ENCODE measurements at places on chromosomes 1 and 21.

- no peak for DNase-seq
Measured at GRCh38 chr21:26281506-26281905, 110.9 kb upstream of the APP start.

DNA sequence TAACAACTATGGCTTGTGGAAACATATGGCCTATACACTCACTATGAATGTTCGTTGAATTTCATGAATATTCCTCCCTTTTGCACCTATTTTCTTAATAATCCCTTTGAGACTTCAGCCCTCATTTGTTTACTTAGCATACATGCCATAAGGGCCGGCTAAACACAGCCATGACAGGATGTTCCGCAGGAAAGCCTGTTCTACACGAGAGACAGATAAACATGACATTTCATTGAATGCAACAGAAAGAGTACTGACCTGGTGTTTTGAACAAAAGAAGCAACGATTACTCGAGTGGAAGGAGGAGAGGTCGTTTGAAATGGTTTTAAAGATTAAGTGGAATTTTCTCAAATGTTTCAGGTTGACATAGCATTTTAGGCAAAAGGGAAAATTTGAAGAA, 459.5 kb upstream of the CXADR start:
- DNase-seq = no peak

GRCh38 chr1:94100129-94100784, 20.7 kb downstream of the ABCA4 start:
- DNase-seq = no peak

DNA sequence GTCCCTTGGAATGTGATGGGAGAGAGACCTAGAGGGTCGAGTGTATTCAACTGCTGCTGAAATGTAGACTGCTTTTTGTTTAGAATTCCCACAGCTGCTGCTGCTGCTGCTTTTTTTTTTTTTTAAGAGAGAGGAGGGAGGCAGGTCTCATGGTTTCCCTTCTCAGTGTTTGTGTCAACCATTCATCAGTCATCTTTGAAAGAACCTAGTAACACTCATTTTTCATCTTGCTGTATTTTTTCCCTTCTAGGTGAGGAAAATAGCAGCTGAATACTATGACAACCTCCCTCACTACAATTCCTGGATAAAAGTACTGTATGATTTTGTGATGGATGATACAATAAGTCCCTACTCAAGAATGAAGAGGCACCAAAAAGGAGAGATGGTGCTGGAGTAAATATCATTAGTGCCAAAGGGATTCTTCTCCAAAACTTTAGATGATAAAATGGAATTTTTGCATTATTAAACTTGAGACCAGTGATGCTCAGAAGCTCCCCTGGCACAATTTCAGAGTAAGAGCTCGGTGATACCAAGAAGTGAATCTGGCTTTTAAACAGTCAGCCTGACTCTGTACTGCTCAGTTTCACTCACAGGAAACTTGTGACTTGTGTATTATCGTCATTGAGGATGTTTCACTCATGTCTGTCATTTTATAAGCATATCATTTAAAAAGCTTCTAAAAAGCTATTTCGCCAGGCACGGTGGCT, 9.2 kb downstream of the DEGS1 start:
- DNase-seq = no peak

DNA sequence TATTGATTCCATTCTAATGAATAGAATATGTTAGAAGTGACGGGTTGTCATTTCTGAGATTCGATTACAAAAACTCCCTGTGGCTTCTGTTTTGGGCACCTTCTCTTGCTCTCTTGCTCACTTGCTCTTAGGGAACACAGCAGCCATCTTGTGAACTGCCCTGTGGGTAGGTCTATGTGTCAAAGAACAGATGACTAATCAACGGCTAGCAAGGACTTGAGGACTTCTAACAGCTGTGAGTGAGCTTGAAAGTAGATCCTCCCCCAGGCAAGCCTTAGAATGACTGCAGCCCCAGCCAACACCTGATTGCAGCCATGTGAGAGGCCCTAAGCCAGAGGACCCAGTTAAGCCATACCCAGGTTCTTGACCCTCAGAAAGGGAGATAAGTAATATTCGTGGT, 49.3 kb downstream of the AZIN2 start:
- no peak for DNase-seq

DNA sequence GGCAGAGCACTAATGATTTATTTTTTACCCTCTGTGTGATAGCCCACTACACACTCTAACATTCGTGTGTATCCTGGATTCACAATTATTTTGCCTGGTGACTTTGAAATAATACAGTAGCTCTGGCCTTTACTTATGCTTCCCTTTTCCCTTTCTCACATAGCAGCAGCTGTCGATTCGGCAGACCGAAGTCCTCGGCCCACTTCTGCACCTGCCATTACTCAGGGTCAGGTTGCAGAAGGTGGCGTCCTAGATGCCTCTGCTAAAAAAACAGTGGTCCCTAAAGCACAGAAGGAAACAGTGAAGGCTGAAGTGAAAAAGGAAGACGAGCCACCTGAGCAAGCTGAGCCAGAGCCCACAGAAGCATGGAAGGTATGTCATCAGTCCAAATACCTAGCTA, 70.8 kb downstream of the TMEM200B start:
- no peak for DNase-seq

- no peak for DNase-seq
Measured at GRCh38 chr21:42269386-42269785, 45.8 kb downstream of the TFF3 start.

DNA sequence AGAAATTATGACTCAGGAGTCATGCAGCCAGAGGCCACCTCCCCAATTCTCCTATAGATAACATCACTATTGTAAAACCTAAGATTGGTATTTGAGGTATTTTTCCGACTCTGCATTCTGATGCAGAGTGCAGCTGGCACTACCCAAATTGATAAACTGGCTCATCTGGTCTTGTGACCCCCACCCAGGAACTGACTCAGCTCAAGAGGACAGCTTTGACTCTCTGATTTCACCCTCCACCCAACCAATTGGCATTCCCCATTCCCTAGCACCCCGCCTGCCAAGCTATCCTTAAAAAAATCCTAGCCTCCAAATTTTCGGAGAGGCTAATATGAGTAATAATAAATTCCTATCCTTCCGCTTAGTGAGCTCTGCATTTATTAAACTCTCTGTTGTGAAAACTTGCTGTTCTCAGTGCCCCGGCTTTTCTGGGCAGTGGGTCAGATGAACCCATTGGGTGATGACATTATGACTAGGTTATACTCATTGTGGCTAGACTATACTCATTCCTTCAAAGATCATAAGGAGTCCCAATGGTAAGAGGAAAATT, 39.4 kb upstream of the EPS15 start:
- no peak for DNase-seq

- no peak for DNase-seq
Measured at GRCh38 chr1:21751281-21751680, 31.7 kb downstream of the USP48 start.

DNA sequence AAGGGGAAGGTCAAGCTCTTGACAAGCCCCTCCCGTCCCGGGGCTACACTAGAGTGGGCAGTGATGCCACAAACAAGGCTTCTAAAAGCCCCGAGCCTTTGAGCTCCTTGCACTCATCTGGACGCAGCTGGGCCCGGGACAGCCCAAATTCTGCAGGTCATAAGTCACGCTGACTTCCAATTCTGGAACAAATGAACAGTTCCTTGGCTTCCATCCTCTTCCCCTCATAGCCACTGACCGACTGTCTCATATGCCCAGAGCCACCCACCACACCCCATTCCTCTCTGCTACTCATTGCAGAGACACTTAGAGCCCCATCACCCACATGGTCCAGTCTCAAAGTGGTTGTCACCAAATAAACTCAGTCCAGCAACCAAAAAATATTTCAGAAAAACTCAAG, 32.8 kb upstream of the PRELP start:
- DNase-seq = no peak

DNA sequence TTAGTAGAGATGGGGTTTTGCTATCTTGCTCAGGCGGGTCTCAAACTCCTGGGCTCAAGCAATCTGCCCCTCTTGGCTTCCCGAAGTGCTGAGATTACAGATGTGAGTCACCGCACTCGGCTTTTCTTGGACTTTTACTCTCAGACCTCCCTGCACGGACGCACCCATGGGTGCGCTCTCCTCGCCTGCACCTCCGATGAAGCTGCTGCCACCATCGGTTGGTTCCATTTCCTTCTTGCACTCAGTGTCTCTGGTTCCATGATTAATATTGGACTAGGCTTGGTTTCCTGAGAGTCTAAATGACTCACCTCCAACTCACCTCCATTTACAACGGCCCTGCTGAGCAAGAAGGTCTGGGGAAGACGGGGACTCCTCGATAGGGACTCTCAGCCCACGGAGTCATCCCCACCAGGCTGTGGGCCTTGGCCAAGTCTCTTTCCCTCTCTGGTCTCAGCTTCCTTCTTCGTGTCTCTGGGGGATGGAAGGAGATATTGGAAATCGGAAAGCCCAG, 6.7 kb upstream of the TNFRSF8 start:
- DNase-seq = no peak

DNA sequence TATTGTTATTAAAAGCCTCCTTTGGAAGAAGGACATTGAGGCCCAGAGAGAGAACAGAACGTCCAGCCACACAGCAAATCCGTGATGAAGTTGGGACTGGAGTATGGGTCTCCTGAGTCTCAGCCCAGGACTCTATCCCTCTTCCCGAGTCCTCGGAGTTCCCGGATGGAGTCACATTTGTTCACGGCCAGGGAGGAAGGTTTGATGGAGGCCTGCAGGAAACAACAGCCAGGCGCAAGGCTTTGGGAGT, 357 bp upstream of the TXLNA start:
- DNase-seq = no peak

- DNase-seq = no peak
Measured at GRCh38 chr1:219041141-219041540, 132.5 kb upstream of the LYPLAL1 start.
